ENCODE measurements at places on chromosomes 5 and 9. TPM values are rescaled to one million over a fixed set of nuclear protein-coding genes. Genes with fewer than 3 reads are reported as not detected.

DNA sequence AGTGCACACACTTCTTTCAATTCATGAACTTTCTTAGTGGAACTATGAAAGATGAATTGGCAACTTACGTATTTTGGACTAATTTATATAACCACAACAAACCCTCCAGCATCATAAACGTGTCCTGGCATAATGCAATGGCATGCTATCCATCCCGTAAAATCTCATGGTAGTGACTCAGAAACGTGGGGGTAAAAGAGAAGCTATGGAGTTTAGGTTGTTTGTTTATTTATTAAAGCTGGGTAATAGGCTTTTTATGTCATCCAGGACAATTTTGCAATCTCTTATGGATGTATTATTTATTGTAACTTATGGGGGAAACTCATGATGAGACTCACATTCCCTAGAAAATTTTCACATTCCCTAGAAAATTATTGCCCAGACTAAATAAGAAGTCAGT lies 106.3 kb downstream of the GDA start:
- DNase-seq = no peak

Gene PCDHB13
- 2.1 TPM for total RNA-seq

Gene ELAVL2
- 0.36 TPM for total RNA-seq

Gene RAD17
- 26.8 TPM for total RNA-seq

Data from osteoblast (primary cell).